ENCODE measurements at places on chromosomes 11 and 22.
A peak's percentile ranks its signal among the peaks of the same experiment; 100 is the strongest.

- DNase-seq, result no peak
Observed at GRCh38 chr11:134509381-134510232, 97.6 kb upstream of the B3GAT1 start.

DNA sequence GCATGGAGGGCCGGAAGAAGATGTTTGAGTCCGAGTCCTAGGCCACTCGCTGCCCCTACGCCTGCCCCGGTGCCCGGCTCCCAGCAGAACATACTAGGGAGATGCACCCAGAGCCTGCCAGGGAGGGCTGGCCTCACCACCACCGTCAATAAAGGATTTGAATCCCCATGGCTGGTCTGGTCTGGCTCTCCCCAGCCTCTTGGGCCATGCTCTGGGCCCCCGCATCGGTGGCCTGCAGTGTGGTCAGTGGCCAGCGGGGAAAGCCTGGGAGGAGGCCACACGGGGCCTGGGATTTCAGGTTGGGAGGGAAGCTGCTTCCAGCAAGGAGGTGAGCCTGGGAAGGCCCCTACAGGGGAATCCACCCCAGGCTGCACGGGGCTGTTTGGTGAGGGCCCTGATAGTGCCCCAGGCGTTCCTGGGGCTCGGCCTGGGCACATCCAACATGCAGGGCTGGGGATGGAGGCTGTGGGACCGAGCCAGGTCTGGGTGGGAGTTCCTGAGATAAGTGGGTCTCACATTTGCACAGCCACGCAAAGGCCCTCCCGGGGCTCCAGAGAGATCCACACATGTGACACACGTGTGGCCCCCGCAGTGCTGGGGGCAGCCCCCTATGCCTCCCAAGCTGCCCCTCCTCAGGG is 2.8 kb downstream of the TNNI2 start:
- DNase-seq, result no peak

DNA sequence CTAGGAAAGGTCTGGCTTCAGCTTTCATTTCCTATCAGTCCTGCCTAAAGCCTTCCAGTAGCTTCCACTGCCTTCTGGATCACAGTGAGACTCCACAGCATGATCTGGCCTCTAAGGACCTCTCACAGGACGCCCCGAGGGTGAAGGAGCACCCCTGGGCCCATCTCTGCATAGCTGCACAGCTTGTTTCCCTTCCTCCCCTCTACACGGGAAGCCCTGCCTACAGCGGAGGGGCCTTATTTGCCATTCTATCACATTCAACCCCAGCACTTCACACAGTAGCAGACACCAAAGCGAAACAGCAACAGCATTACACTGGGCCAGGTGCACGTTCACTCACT is 162.3 kb upstream of the GRK3 start:
- DNase-seq, result no peak

- no peak for DNase-seq
Observed at GRCh38 chr11:61904539-61905048, 12.8 kb downstream of the RAB3IL1 start.

- no peak for DNase-seq
Observed at GRCh38 chr11:121347094-121347493, 54.5 kb downstream of the SC5D start.

DNA sequence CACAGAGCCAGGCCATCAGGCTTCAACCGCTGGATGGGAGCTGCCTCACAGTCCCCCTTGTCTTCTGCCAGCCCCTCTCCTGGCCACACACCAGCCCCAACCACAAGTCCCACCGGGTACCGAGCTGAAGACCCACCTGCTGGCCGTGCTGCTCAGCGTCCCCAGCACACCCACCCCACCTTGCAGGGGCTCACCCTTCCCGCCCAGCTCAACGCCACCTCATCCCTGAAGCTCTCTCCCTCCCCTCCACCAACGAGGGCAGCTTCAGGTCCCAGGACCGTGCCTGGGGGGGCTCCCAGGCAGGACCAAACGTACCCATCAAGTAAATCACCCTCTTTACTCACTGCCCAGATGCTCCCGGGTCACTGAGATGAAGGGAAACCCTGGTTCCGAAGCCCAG is 141.0 kb downstream of the CRYBB2 start:
- no peak for DNase-seq

DNA sequence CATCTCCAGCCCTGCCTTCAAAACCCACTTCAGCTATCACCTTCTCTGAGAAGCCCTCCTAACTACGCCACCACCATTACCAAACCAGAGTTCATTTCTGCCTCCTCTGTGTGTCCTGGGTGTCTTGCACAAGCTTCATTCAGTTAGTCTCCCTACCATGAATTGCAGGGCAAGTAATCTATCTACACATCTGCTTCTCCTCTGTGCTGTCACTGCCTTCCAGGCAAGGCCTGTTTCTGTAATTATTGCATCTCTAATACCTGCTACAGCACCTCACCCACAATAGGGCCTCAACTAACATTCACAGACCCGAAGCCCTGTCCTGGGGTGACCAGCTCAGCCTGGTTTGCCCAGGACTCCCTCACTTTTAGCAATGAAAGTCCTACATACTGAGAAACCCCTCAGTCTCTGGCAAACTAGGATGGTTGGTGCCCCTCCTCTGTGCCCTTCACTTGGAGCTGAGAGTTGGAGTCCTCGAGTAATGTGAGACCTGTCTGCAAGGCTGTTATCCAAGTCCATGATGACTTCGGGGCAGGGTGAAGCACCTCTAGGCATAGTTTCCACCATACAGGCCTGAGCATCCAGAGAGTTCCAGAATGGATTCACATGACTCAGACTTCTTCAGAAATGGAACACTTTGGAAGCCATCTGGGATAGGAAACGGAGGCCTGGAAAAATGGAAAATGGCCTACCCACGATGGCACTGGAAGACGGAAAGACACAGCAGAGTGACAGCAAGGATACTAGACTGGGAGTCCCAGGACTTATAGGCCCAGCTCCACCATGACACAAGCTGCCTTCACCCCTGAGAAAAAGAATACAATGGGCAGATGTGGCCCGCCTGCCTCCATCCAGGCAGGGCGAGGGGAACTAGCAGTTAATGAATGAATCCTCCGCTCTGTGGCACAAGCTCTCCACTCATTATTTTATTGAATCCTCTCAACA is 269.3 kb downstream of the BUD13 start:
- DNase-seq, result no peak

DNA sequence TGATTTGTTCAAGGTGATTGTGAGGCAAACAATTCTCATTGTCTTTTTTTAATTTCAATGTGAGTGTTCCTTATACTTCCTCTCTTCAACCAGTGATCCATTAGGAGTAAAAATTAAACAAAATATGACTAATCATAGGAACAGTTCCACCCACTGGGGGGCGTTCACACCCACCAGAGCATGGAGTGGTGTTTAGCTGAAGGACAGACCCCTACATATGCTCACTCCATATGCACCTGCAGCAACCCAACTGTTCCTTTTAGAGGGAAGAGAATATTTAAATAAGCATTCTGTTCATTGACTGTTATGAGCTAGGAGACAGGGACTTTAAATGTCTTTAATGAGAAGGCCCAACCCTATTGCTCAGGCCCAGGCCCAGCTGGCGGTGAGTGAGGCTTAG is 78.7 kb upstream of the DRD2 start:
- no peak for DNase-seq

- peak; percentile 97 for DNase-seq
Observed at GRCh38 chr11:72793425-72794367, at the start of gene STARD10. Gene STARD10 (minus strand): TSS chr11:72794047. CDS start chr11:72781181, 12,866 bp downstream.

- DNase-seq, result no peak
Observed at GRCh38 chr11:111975076-111975806, 38.1 kb downstream of the DIXDC1 start.

GRCh38 chr11:31820438-31820818 is 9.3 kb upstream of the PAX6 start:
- no peak for DNase-seq

GRCh38 chr11:46565232-46565840 is 28.5 kb downstream of the AMBRA1 start:
- DNase-seq, result no peak

GRCh38 chr11:991711-992307 is 44.7 kb downstream of the MUC6 start:
- no peak for DNase-seq

DNA sequence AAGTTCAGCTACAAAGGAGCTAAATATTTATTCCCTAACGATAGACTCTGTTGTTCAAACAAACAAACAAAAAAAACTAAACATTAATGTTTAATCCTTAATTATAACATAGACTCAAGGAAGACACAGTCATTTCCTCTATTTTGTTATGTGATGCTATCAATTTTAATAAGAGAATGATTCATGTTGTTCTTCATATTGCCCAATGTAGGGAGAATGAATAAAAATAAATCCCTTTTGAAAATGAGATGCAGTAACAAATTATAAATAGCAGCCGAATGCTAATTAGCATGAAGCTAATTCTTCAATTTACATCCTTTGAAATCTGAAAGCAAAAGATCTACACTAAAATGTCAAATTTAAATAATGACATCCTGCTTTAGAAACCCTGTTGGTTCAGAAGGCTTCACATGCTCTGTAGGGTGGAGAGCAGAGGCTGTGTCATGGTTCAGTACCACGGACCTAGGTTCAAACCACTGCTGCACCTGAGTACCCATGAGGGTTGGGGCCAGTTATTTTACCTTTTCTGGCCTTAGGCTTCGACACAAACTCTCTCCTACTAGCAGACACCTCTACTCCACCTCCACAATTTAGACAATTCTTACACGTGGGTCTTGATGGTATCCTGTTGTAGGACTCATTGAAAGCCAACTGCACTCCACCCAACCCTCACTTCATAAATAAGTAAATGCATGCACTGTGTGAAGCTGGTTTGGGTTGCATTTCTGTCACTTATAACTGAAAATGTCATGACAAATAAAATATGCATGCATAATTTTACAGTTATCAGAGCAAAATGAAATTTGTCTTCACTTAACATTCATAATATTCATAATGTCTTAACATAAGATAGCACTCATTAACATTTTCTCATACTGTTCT is 89.0 kb downstream of the RRAS2 start:
- no peak for DNase-seq

All from choroid plexus epithelial cell (primary cell).